ENCODE measurements at places on chromosomes 7 and 10. TPM values are rescaled to one million over a fixed set of nuclear protein-coding genes. Genes with fewer than 3 reads are reported as not detected.

GRCh38 chr7:38796626-38797501 is 112.1 kb downstream of the VPS41 start:
- no peak for DNase-seq

DNA sequence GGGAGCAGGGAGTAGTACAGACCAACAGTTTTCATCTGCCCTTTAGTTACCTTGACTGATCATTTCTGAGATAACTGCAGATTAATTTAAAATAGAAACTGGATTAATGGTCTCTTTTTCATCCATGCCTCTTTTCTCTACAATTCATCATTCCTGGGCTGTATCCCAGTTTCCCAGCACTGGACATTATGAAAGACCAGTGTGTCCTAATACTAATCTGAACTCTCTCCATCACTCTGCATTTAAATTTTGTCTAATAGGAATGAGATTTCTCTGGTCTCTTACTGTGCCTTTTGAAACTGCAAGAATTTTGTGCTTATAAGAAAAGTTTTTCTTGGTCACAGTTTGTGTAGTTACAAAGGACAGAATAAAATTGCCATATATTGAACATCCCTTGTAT is 12.7 kb downstream of the PLEKHA8 start:
- DNase-seq, result no peak

GRCh38 chr7:23277359-23277989 is 21.7 kb upstream of the MALSU1 start:
- peak; percentile 18 for DNase-seq

DNA sequence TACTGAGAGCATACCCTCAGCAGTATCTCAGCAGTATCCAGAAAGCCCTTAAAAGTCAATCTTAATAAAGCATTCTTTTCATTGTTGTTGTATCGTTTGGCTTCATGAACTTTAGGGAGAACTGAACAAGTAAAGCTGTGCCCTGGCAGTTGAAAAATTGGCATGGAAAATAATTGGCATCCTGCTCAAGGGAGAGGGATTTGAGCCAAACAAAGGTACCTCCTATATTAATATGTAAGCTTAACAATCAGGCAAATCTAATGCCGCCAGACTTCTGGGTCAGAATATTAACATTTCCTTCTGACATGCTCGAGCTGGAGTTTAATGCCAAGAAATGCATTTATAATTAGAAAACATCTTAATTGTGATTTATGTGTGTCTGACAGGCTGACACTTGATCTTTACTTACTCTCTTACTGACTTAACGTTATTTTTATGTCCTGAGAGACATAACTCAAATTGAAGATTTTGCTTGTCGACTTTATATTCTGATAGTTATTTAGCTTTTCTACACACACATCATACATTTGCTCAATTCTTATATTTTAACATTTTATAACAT is 42.1 kb upstream of the PCDH15 start:
- DNase-seq, result no peak

- DNase-seq, result peak; percentile 69
Observed at GRCh38 chr7:100584683-100585510, 1.0 kb downstream of the LRCH4 start.

DNA sequence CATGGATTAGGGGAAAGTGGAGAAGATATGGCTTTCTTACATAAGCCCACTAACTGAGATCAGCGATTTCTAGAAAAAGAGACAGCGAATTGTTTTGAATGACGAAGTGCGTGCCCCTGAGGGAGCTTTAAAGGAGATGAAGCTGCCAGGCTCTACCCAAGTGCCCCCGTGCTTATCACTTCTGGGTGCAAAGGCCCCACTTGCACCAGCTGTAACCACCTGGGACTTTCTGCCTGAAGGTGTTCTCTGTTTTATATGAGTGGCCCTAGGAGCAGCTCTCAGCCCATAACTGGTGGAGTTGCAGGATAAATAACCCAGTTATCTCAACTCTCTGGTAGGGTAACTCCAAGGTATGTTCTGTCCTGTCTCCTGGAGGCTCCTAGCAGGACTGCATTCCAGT is 20.4 kb upstream of the CARD11 start:
- no peak for DNase-seq

DNA sequence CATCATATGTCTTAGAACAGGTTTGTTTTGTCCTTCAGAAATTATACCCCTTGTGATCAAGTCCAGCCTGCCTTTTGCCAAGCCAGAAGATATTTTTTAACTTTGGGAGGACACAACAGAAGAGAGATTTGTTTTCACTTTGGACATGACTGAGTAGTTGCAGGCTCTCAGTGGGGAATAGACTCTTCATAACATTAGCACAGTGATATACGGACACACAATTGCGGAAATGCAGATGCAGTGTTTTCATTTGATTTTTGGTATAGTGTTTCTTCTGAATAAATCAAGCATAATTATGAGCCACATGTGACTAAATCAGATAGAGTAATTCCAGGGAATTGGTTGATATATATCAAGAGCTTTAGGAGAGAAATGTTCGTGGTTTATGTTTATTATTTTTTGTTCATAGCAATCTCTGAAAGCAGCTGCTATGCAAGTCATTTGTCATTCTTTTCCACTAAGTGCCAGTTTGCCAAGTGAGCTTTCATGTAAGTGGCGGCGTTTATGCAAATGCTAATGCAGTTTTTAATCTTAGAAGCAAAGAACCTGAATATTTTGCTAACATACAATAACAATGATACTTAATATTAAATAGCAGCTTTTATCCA is 69.6 kb upstream of the HDAC9 start:
- no peak for DNase-seq

Gene AOC1
- polyA plus RNA-seq, result not detected

Gene FOXI2
- 0.19 TPM for polyA plus RNA-seq

GRCh38 chr7:50156706-50157105 is 63.7 kb upstream of the ZPBP start:
- no peak for DNase-seq

GRCh38 chr10:62121187-62121530 is 147.5 kb downstream of the RTKN2 start:
- DNase-seq, result no peak

GRCh38 chr10:1684991-1685390 is 52.3 kb downstream of the ADARB2 start:
- no peak for DNase-seq

DNA sequence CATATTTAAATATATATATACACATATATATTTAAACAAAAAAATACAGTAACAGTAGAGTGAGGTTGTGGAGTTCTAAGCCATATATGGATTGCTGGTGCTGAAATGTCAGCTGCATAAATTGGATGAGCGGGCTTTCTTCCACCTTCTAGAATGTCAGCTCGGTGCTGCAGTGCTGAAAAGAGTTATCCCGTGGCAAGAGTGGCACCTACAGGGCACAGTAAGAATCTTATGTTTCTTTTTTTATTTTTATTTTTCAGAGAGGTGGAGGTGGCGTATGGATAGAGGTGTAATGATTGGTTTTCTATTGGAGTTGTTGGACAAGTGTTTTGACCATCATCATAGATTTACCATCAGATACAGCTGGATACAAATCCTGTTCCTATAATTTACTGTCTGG is 86.2 kb upstream of the DYNC1I1 start:
- DNase-seq, result peak; percentile 14

DNA sequence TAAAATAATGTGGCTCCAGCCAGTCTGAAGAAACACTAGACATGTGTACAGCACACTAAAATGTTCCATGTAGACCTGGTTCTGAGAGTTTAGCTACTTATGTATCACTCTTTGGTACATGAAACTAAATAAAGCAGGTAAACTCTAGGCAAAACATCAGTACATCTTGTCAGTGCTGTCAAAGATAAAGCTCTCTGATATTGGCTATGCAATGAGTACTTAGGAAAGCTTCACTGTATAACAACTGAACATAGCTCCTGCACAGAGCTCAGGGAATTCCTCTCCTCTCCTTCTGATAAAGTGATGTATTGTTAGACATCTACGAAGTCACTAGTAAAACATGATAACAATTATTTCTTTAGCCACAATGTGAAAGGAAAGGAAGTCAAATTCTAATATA is 3.5 kb downstream of the LRRN3 start:
- no peak for DNase-seq

Gene VIPR2
- 20.9 TPM for polyA plus RNA-seq

GRCh38 chr7:15751191-15751701 is 64.8 kb upstream of the MEOX2 start:
- DNase-seq, result no peak

DNA sequence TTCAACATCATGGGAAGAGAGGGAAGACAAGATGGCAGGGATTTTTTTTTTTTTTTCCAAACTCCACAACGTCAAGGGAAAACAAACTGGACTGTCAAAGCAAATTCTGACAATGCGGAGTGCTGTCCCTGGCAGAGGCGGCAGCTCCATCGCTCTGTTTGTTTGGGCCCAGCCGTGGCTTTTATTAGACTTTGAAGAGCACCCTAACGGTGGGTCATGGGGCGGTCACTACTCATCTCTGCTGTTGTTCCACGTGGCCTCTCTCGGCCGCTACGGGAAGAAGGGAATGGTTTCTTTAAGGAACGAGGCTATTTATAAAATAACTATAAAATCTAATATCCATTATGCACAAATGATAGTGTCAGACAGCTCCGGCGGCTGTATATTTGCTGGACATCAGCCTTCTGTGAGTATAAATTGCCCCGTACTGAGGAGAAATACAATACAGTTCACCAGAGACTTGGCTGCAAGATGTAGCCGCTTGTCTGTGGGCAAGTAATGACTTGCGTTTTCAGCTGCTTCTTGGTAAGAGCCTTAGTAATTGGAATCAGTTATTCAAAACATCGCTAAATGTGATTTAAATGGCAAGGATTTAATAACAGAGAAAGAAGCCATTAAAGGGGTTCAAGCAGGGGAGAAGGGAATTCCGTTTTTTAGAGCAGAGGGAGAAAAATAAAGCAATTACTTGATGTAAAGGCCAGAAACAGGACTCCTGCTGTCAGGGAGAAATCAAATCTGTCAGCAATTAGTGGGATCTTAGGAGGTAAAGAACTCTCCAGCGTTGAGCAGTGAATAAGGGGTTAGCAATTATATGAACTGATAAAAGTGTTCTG is 61.7 kb upstream of the RAB11FIP2 start:
- DNase-seq, result no peak

DNA sequence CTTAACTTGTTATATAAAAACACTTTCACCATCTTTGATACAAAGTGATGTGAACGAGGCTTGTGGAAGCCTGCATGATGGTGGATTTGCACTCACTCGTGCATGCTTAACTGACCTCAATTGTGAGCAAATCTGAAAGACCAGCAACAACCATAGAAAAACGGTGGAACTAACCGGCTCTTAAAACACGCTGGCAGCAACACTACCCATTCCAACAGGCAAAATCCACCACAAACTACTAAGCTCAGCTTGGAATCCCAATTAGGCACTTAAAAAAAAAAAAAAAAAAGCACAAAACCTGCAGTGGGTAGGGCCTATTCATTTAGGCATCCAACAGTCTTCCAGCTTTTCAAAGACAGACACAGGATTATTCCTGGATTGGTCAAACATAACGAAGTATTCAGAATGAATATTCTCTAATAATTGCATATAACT is 1.8 kb downstream of the GDI2 start:
- no peak for DNase-seq

DNA sequence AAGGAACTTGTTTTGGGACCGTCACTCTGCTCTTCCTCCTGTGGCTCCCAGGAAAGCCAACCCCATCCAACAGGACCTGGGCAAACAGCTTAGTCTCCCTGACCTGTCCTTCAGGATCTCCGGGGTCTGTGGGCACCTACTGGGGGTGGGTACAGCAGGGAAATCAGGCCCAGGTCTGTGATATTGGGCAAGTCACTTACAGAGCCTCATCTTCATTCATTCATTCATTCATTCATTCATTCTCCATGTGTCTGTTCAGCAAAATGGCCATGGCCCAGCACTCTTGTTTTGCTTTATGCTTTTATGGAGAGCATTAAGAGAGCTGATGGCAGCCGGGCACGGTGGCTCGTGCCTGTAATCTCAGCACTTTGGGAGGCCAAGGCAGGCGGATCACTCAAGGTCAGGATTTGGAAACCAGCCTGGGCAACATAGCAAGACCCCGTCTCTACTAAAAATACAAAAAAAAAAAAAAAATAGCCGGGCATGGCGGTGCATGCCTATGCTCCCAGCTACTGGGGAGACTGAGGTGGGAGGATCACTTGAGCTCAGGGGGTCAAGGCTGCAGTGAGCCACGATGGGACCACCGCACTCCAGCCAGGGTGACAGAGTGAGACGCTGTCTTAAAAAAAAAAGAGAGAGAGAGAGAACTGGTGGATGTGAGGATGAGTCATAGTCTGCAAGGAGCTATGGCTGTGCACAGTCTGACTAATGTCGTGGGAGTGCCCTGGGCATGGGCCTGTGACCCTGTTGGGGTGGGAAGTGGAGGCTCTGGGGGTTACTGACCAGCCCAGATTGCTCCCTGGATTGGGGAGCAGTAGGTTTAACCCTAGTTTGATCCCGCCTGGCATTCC is 54.3 kb downstream of the CLIP2 start:
- DNase-seq, result no peak

DNA sequence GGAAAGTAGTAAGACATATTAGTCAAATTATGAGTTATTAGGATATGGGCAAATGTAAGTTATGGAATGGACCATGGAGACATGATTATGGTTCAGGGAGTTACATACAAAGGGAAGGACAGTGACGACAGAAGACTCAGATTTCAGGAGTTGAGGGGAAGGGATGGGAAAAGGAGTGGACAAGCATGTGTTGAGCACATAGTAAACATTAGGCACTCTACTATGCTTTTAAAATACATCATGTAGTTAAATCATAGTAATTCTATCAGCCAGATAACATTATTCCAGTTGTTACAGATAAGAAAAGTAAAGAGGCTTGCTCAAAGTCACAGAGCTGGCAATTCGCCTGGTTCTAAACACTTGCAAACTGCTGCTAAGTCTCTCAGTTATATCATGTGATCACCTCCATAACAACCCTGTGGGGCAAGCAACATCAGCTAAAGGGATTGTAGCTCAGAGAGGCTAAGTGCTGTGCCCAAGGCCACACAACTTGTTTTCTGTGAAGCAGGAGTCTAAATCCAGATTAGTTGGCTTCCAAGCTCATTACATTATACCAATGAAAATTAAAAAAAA is 115.2 kb upstream of the MDFIC start:
- DNase-seq, result no peak

Data from heart right ventricle (tissue), 16 donors.